Adrenal gland (tissue), 19 donors: ENCODE measurements at places on chromosomes 16 and 17. TPM values are rescaled to one million over a fixed set of nuclear protein-coding genes. Genes with fewer than 3 reads are reported as not detected.

The KRT17 gene
- not detected for total RNA-seq

DNA sequence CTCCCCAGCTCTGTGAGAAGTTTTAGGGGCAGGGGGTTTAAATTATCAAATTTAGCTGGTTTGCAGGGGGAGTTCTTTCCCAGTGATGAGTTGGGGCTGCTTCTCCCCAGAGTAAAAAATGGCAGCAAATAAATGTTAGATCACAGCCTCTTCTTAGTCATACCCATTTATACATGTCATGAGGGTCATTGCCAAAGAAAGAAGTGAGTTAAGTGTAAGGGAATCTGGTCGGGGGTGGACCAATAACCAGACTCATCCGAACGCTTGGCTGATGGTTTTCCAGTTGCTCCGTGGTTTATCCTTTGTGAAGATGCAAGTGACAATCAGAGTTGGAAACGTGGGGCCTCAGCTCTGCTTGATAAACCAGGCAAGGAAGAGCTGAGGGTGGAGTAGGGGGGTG is 87.1 kb downstream of the PLXDC1 start:
- H3K27ac ChIP-seq: no peak overlapping the region
- no peak overlapping the region for H3K4me3 ChIP-seq

The C17orf50 gene
- total RNA-seq: not detected

GRCh38 chr17:4840893-4841242 is 7.7 kb downstream of the MINK1 start:
- no peak overlapping the region for H3K27ac ChIP-seq
- no peak overlapping the region for H3K4me3 ChIP-seq
- H3K36me3 ChIP-seq: no peaks in the 10 kb centered on the region
- no peak for DNase-seq
- H3K27me3 ChIP-seq: no peaks in the 10 kb centered on the region
- peaks cover 39% of the 10 kb centered on the region for H3K4me1 ChIP-seq

- no peak overlapping the region for H3K4me3 ChIP-seq
- H3K27me3 ChIP-seq: no peaks in the 10 kb centered on the region
- no peak for DNase-seq
- H3K27ac ChIP-seq: no peak overlapping the region
These were observed 35.0 kb downstream of the CFDP1 start for GRCh38 chr16:75398333-75398732.

DNA sequence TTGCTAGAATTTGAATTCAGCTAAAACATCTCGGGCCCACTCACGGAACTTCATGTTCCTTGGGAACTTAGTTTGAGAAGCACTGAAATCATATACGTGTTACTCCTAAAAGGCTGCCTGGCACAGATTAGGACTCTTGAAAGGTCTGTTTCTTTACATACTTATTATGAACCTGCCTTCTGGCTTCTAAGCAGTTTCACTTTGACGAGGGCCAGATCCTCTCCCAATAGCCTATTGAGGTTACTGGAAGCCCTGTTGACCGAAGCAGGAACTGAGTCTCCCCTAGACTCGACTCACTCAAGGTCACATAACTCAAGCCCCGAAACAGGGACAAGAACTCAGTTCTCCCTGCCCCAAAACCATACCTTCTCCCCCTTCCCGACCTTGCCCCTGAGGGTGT is 121.9 kb upstream of the PLCG2 start:
- no peak overlapping the region for H3K4me3 ChIP-seq
- peaks cover 20% of the 10 kb centered on the region for H3K4me1 ChIP-seq
- no peaks in the 10 kb centered on the region for H3K27me3 ChIP-seq

The CLEC19A gene
- not detected for total RNA-seq

GRCh38 chr16:12158428-12158827 is 181.9 kb downstream of the SNX29 start:
- no peaks in the 10 kb centered on the region for H3K36me3 ChIP-seq
- no peak overlapping the region for H3K27ac ChIP-seq
- H3K27me3 ChIP-seq: no peaks in the 10 kb centered on the region

The ZG16B gene
- total RNA-seq: 0.41 TPM

- no peak overlapping the region for H3K4me3 ChIP-seq
- H3K27ac ChIP-seq: no peak overlapping the region
- no peak for DNase-seq
- H3K36me3 ChIP-seq: no peaks in the 10 kb centered on the region
- no peaks in the 10 kb centered on the region for H3K4me1 ChIP-seq
These were observed 317.5 kb downstream of the TOX3 start for GRCh38 chr16:52229471-52229870.

GRCh38 chr16:27558932-27559331 is 9.0 kb downstream of the KATNIP start:
- no peak for DNase-seq
- no peak overlapping the region for H3K27ac ChIP-seq
- no peaks in the 10 kb centered on the region for H3K27me3 ChIP-seq
- no peaks in the 10 kb centered on the region for H3K36me3 ChIP-seq

- no peak overlapping the region for H3K27ac ChIP-seq
- H3K4me3 ChIP-seq: no peak overlapping the region
- no peaks in the 10 kb centered on the region for H3K27me3 ChIP-seq
- H3K36me3 ChIP-seq: no peaks in the 10 kb centered on the region
These were observed 28.5 kb downstream of the MAF start for GRCh38 chr16:79571903-79572535.

The KRT9 gene
- total RNA-seq: 0.14 TPM

DNA sequence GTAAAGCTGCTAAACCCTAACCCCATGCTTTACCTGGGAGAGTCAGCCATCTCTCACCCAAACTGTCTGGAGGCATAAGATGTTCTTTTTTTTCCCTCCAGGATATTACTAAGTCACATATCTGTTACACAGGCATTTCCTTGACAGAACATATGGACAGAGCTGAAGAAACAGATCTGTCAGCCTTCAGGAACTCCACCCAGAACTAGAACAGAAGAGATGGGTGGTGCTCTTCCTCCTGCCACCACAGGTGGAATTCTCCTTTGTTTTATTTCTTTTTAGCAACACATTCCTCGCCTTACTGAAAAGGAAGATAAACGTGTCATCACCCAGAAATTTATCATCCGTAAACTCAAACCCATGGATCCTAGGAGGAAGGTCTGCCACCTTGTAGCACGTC is 8.8 kb downstream of the MYCBPAP start:
- DNase-seq: no peak
- no peak overlapping the region for H3K27ac ChIP-seq
- no peaks in the 10 kb centered on the region for H3K27me3 ChIP-seq

GRCh38 chr16:83992624-83993023 is 24.6 kb downstream of the NECAB2 start:
- H3K4me3 ChIP-seq: no peak overlapping the region
- H3K4me1 ChIP-seq: no peaks in the 10 kb centered on the region
- DNase-seq: peak; percentile 69
- no peaks in the 10 kb centered on the region for H3K36me3 ChIP-seq
- no peaks in the 10 kb centered on the region for H3K27me3 ChIP-seq

The ZSCAN10 gene
- not detected for total RNA-seq

The SMIM36 gene
- total RNA-seq: not detected

The SYCE1L gene
- total RNA-seq: not detected

The PDILT gene
- total RNA-seq: not detected

DNA sequence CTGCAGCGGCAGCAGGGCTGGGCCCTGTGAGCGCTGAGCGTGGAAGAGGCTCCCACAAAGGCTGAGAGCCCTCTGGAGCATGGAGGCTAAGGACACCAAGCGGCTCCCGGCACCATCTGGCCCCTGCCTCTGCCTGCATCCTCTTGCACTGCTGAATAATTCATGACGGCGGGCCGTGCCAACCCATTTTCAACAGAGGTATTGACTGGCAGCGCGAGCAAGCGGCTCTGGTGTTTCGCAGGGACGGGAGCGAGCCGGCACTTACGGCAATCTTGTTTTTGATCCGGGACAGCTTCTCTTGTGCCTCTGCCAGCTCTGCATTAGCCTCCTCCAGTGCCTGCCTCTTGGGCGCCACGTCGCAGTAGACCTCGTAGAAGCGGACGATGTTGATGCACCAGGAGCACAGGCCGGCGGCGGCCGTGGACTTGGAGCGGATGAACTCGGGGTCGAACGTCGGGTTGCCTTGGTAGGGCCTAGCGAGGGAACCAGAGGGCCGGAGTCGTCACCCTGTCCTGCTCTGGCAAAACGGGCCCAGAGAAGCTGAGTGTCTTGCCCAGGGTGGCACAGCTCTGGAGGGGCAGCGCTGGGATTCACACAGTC is 80.4 kb downstream of the PGS1 start:
- H3K27me3 ChIP-seq: no peaks in the 10 kb centered on the region
- H3K4me1 ChIP-seq: no peaks in the 10 kb centered on the region
- H3K4me3 ChIP-seq: no peak overlapping the region
- no peak overlapping the region for H3K27ac ChIP-seq
- H3K36me3 ChIP-seq: no peaks in the 10 kb centered on the region

The ABCC11 gene
- 0.17 TPM for total RNA-seq

DNA sequence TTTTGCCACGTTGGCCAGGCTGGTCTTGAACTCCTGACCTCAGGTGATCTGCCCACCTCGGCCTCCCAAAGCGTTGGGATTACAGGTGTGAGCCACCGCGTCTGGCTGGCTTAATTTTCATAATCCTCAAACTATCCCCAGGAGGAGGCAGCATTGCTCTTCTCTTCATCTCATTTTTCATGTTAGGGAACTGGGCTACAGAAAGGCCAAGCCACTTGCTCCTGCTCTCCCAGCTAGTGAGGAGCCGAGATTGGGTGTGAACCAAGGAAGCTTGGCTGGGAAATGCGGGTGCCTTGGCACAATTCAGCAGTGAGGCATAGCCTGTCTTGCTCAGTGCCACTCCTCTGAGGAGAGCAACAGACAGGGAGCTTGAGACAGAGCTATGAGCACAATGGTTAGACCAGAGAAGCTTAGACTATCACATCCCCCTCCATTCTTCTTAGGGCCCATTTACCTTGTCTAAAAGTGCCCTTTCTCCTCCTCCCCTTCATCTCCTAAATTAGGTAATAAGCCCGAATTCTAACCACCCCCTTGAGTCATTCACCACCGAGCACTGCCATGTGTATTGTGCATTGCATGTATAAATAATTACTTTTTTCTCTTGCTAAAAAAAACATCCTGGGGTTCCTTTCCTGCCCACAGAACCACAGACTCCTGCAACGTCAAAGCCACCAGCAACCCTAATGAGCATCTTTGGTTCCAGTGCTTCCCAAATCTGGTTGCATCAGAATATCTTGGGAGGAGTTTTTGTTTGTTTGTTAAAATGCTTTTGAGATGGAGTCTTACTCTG is 20.0 kb upstream of the KIF19 start:
- DNase-seq: no peak
- H3K4me3 ChIP-seq: no peak overlapping the region
- H3K36me3 ChIP-seq: no peaks in the 10 kb centered on the region
- H3K27ac ChIP-seq: no peak overlapping the region

- no peak overlapping the region for H3K27ac ChIP-seq
- H3K27me3 ChIP-seq: no peaks in the 10 kb centered on the region
- DNase-seq: no peak
- H3K36me3 ChIP-seq: no peaks in the 10 kb centered on the region
- no peak overlapping the region for H3K4me3 ChIP-seq
These were observed 90.6 kb downstream of the MAF start for GRCh38 chr16:79509906-79510305.

- peak overlapping the region; percentile 76 for H3K27ac ChIP-seq
- no peaks in the 10 kb centered on the region for H3K36me3 ChIP-seq
- no peaks in the 10 kb centered on the region for H3K27me3 ChIP-seq
- no peaks in the 10 kb centered on the region for H3K4me1 ChIP-seq
These were observed 40.4 kb downstream of the TMEM11 start for GRCh38 chr17:21173543-21173942.

The TRPV2 gene
- total RNA-seq: 41.9 TPM

DNA sequence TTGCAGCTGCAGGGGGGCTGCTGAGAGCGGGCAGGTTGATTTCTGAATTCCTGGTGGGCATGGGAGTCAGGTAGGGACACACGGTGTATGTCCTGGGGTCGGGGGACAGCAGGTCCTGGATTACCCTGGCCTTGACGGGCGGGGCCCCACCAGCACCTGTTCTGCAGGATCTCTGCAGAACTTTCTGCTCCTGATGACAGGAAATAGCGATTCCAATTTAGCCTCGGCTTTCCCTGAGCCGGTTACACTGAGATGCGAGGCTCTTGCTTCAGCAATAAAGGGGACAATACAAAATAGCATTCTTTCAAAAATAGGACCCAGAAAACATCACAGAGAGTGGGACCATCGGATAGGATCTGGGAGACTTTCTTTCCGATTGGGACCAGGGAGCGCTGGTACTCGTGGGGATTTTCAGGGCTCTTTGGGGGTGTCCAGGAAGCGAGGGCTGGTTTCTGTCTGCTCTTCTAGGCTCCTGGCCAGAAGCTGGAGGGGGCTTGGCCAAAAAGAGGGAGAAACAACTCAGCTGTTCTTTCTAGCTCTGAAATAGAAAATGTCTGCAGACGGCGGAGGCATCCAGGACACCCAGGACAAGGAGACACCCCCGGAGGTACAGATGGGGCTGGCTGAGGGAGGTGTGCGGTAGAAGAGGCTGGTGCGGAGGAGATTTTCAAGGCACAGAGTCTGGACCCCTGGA is 642 bp downstream of the ZNF205 start:
- DNase-seq: no peak
- no peaks in the 10 kb centered on the region for H3K27me3 ChIP-seq
- peaks cover 18% of the 10 kb centered on the region for H3K36me3 ChIP-seq

The CDRT15L2 gene
- total RNA-seq: not detected

- no peaks in the 10 kb centered on the region for H3K4me1 ChIP-seq
- H3K36me3 ChIP-seq: no peaks in the 10 kb centered on the region
- no peak overlapping the region for H3K4me3 ChIP-seq
- no peak for DNase-seq
- H3K27ac ChIP-seq: no peak overlapping the region
- H3K27me3 ChIP-seq: no peaks in the 10 kb centered on the region
These were observed 30.7 kb downstream of the PIMREG start for GRCh38 chr17:6474906-6475305.

The RNF222 gene
- total RNA-seq: not detected

GRCh38 chr16:14576069-14576468 is 54.0 kb downstream of the PARN start:
- no peak overlapping the region for H3K27ac ChIP-seq
- DNase-seq: no peak
- H3K36me3 ChIP-seq: peaks cover 57% of the 10 kb centered on the region
- no peaks in the 10 kb centered on the region for H3K4me1 ChIP-seq
